ENCODE measurements at places on chromosomes 11 and 22.

DNA sequence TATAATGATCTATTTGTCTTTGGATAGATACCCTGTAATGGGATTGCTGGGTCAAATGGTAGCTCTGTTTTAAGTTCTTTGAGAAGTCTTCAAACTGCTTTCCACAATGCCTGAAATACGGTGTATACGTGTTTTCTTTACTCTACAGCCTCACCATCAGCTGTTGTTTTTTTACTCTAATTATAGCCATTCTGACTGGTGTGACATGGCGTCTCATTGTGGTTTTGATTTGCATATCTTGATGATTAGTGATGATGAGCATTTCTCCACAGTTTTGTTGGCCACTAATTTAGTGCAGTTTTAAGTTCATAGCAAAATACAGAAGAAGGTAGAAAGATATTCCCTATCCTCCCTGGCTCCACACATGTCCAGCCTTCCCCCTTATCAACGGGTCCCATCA, 26.3 kb upstream of the VPREB1 start:
- no peak for DNase-seq

DNA sequence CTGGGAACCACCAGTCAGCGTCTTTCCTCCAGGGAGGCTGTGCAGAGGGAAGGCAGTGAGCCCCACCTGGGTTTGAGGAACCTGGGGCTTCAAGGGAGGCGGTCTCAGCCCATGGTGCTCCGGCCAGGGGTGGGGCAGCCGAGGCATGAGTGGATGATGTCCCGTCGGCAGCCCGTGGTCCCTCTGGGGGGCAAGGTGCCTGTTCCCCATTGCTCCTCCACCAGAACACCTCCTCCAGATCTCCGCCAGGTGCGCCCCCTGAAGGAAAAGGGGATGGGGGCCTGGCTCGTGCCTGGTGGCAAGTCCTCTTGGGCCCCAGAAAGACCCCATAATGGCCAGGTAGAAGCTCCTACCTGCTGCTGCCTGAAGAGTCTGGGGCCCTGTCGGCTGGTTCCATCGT, 94.1 kb downstream of the KCNQ1 start:
- peak; percentile 48 for DNase-seq

GRCh38 chr22:40156001-40156516, 21.7 kb upstream of the TNRC6B start:
- no peak for DNase-seq

DNA sequence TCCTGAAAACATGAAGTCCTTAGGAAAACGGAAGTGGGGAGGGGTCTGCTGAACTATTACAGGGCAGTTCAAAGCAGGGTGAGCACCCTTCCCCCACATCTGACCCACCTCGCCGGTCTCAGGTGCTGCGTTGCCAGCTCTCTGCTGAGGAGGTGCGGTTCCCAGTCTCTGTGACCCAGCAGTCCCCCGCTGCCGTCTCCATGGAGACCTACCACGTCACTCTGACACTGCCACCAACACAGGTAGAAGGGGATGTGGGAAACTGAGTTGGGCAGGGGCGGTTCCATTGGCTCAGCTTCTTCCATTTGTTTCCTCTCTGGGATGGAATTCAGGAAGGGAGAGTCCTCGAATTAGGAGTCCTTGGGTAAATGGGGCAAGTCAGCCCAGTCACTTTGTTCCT, 3.3 kb downstream of the C2CD2L start:
- DNase-seq, result no peak

DNA sequence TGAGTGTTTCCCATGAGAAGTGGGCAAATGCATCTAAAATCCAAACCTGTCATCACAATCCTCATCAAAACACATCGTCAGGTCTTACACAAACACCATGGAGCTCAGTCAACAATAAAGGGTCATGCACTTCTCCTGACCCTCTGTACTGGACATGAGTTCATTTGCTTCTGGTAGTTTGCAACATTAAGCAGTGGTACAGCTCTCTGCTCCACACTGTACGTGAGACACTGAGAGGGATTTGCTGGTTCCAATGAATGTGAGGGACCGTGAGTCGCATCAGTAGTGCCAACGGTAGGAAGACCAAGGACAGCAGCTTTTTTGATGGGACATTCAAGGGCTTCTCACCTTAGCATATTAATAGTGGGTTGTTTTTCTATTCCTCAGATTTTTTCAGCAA, 752.3 kb downstream of the OPCML start:
- no peak for DNase-seq

GRCh38 chr11:121105063-121105480, 4.0 kb downstream of the TECTA start:
- DNase-seq, result no peak

GRCh38 chr11:83540112-83540675, 254.0 kb upstream of the CCDC90B start:
- no peak for DNase-seq

All from spleen (tissue), 13 donors.